MM.1S (cell line): ENCODE measurements at places on chromosomes 2 and 18.

- H3K4me1 ChIP-seq, result no peaks in the 10 kb centered on the region
- no peak overlapping the region for H3K4me3 ChIP-seq
- no peak for DNase-seq
- H3K36me3 ChIP-seq, result no peaks in the 10 kb centered on the region
- H3K27me3 ChIP-seq, result no peaks in the 10 kb centered on the region
- no peak overlapping the region for H3K27ac ChIP-seq
These were observed 203.7 kb upstream of the ZNF804A start for GRCh38 chr2:184394642-184395041.

DNA sequence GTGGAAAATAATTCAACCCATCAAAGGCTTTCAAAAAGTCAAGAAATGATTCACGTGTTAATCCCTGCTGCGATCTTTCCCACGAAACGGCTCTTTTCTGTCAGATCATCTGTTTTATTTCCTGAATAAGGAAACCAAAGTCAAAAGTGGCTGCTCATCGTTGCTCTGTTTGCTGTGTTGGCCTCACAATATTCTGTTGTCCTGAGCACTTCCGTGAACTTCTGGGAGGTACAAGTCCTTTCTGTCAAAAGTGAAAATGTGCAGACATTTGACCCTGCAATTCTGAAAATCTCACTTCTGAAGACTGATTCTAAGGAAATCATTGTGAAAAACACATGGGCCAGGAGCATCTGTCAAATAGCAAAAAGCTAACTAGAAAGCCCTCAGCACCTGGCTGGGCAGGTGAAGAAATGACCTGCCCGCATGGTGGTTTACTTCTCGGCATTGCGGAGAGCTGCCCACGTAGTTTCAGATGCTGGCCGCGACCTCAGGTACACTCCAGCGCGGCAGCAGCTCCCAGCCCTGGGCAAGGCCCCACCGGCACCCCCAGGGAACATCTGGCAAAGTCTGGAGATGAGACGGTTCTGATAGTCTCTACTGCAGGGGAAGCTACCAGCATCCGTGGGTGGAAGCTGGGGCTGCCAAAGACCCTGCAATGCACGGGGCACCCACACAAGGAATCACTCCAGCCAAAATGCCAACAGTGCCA lies 31.9 kb upstream of the GPC1 start:
- H3K4me1 ChIP-seq, result no peaks in the 10 kb centered on the region
- DNase-seq, result peak; percentile 30
- peaks cover 52% of the 10 kb centered on the region for H3K27me3 ChIP-seq
- no peak overlapping the region; the same call in 1 of the 2 replicates for H3K27ac ChIP-seq
- no peak overlapping the region for H3K4me3 ChIP-seq

DNA sequence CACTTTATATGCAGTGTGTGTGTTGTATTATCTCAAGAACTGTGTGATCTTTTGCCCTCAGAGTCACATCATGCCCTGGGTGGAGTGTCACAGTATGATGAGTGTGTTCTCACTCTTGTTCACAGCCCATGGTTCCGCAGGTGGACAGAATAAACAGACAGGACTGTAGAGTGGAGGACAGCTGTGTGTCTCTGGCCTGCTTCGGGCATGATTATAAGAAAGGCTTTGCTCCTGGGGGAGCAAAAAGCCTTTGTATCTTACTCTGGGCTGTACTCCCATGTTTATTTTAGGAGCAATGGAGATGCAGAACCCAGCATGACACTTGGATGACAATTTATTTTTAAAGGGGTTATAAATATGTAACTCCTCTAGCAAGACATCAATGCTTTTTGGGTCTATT lies 371.7 kb upstream of the MEX3C start:
- H3K27ac ChIP-seq, result no peak overlapping the region
- no peaks in the 10 kb centered on the region for H3K36me3 ChIP-seq
- H3K4me3 ChIP-seq, result no peak overlapping the region
- H3K27me3 ChIP-seq, result no peaks in the 10 kb centered on the region

- H3K36me3 ChIP-seq, result no peaks in the 10 kb centered on the region
- no peak overlapping the region for H3K27ac ChIP-seq
- no peak for DNase-seq
- no peaks in the 10 kb centered on the region for H3K27me3 ChIP-seq
- no peaks in the 10 kb centered on the region for H3K4me1 ChIP-seq
These were observed 286.5 kb downstream of the CCDC178 start for GRCh38 chr18:33154049-33154448.
